ENCODE measurements at places on chromosomes 3 and 15.
A peak's percentile ranks its signal among the peaks of the same experiment; 100 is the strongest.

DNA sequence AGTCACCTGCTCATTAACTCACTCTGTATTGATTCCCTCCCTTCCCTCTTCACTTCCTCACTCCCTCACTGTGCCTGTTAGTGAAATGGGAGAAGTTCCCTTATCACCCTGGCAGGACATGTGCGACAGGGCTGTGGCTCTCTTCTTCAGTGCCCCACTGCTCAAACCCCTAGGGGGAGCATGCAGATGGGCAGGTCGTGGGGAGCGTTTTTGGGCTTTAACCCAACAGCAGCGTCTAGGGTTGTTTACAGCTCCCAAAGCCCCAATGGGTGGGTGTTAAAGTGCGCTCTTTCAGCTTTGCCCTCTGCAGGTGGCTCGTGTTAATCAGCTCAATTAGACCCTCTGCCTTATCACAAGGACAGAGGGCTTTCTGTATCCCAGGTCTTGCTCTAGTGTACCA, 447.8 kb upstream of the PROK2 start:
- no peak for DNase-seq

- DNase-seq: no peak
These were observed 197.2 kb downstream of the KCNAB1 start for GRCh38 chr3:156317462-156318074.

DNA sequence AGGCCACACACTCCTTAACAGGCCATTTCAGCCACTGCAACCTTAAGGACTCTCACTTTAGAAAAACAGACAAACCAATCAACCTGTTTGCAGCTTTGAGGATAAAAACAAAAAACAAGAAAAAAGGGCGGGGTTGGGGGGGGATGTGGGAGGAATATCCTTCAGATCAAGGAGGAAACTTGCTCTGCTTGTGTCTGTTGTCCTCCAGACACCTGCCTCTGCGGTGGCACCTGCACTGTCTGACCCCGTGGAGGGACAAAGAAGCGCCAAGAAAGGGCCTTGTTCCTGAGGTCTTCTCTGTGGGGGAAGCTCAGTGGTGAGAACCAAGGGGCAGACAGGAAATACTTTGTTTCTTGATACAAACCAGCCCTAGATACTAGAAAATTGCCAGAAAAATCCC, 70.5 kb downstream of the POLR2M start:
- DNase-seq: no peak

GRCh38 chr3:8220291-8220690, 281.3 kb upstream of the LMCD1 start:
- DNase-seq: no peak

DNA sequence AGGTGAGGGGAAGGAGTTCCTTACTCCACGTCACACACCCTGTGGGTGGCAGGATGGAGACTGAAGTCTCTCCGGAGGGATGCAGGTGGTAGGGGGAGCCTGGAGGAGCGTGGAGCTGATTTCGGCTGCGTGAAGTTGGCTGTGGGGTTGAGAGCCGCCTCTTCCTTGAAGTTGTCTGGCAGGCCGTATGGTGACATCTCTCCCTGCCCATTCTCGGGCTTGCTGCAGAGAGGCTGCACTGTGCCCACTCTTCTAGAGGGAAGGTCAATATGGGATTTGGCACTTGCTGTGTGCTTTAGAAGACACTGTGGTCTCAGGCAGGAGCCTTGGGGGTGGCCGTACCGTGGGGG, 13.4 kb upstream of the FBLN2 start:
- no peak for DNase-seq

GRCh38 chr3:152121270-152121636, 147.5 kb upstream of the MBNL1 start:
- DNase-seq: no peak

DNA sequence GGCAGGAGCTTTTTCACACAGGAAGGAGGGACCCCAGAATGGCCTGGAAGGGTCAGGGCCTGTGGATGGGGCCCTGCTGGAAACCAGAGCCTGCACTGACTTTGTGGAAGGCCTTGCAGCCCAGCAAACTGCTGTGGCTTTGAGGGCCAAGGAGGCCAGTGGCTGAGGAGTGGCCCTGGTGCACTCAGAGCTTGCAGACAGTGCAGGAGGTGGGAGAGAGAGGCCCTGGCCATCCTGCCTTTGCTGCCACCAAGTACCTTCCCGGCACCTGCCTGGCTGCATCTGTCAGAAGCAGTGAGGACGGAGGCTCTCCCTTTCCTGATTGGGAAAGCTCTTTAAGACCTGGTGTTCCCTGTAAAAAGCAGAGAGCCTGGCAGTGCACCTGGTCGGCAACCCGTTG, 6.4 kb downstream of the PSTPIP1 start:
- no peak for DNase-seq

DNA sequence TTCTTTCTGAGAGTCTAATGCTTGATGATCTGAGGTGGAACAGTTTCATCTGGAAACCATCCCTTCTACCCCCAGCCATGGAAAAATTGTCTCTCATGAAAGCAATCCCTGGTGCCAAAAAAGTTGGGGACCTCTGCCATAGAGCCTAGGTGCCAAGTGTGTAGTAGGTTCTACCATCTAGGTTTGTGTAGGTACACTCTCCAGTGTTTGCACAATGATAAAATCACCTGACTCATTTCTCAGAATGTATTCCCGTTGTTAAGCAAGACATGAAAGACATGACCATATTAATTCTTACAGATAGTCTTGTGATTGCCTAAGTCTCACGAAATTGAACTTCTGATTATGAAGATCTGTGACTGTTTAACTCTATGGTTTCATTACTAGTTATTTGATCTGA, 68.6 kb downstream of the KAT2B start:
- DNase-seq: no peak

DNA sequence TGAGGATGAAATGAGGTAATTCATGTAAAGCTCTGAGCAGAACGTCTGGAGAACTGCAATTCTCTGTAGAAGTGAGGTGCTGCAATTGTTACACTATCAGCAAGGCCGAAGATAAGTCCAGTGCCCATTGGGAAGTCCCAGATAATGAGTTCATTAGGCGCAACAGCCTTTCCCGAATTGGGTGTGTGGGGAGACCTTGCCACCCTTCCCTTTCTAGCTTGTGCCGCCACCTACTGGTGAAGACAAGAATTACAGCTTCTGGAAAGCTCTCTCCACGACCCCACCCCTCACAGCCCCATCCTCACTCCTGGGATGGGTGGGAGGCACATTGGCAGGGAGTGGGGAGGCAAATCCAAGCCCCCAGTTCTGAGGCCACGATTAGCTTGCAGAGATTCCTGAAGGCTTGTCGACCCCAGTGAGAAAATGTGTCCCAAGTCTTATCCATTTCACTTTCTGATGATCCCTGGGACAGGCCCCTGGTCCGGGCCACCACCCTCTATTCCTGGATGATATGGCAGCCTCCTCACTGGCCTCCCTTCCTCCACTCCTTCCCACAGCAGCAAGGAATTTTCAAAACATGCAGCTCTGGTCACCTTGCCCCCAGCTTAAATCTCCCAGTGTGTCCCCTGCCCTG, 36.4 kb downstream of the FAM3D start:
- peak; percentile 36 for DNase-seq

- DNase-seq: no peak
These were observed 102.1 kb downstream of the VGLL4 start for GRCh38 chr3:11541321-11542303.

GRCh38 chr3:23113455-23114171, 89.5 kb upstream of the UBE2E2 start:
- no peak for DNase-seq

GRCh38 chr3:100506355-100506754, 13.9 kb downstream of the TMEM45A start:
- no peak for DNase-seq

DNA sequence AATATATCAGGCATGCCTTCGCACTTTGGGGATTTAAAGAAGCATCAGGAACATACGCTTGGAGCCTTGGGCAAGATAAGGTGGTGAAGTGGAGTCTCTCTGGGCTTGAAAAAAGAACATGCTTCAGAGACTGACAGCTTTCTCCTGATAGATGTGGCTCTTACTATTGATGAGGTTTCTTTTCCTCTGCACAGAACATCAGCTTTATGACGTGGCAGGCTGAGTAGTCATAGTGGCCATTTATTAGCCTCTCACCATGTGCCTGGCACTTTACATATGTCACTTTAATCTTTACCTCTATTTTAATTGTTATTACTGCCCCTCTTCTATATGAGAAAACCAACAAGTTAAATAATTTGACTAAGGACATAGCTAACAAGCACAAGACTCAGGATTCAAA, 19.0 kb upstream of the LRRC58 start:
- DNase-seq: no peak

DNA sequence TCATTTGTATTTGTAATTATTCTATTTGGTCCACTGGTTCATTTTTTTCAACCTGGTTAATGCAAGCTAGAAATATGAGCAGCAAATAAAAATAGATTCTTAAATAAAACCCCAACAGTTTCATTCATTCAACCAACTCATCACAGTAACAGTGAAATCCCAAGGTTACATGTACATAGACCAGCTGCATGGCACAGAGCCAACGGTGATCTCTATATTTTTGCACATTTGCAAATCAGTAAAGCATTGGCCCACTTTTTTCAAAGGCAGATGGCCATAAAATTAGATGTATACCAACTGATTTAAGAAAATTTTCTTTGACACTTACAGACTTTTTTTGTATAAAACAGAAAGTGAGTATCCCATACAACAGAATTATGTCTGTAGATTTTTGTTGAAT, 49.3 kb downstream of the STRIT1 start:
- no peak for DNase-seq

- no peak for DNase-seq
These were observed 74.4 kb downstream of the CDIN1 start for GRCh38 chr15:36653851-36654250.

GRCh38 chr3:44649709-44650108, 1.2 kb downstream of the ZNF35 start:
- DNase-seq: no peak

- no peak for DNase-seq
These were observed 1076.8 kb downstream of the TBL1XR1 start for GRCh38 chr3:176120507-176120906.

DNA sequence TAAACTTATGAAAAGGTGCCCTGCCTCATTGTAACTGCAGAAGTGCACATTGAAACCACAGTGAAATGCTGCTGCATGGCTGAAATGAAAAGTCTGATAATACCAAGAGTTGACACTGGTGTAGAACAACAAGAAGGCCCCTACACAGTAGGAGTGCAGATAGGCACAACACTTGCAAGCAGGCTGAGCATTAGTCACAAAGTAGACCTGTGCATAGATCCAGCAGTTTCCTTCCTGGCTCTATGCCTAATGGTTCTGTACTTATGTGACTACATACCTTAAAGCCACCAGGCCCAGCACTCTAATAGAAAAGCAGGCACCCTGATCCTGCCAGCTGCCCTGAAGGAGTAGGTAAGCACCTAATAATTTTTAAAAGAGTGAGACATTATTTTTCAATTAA, 41.8 kb downstream of the PRR23E start:
- DNase-seq: no peak
